G401 (cell line): ENCODE measurements at places on chromosomes 7 and 10. TPM values are rescaled to one million over a fixed set of nuclear protein-coding genes. Genes with fewer than 3 reads are reported as not detected.
A peak's percentile ranks its signal among the peaks of the same experiment; 100 is the strongest.

The HOXA11 gene
- total RNA-seq: 9.3 and 11.6 TPM in 2 replicates

The OR9A2 gene
- total RNA-seq: not detected in 2 replicates

The GRM8 gene
- not detected in 2 replicates for total RNA-seq

DNA sequence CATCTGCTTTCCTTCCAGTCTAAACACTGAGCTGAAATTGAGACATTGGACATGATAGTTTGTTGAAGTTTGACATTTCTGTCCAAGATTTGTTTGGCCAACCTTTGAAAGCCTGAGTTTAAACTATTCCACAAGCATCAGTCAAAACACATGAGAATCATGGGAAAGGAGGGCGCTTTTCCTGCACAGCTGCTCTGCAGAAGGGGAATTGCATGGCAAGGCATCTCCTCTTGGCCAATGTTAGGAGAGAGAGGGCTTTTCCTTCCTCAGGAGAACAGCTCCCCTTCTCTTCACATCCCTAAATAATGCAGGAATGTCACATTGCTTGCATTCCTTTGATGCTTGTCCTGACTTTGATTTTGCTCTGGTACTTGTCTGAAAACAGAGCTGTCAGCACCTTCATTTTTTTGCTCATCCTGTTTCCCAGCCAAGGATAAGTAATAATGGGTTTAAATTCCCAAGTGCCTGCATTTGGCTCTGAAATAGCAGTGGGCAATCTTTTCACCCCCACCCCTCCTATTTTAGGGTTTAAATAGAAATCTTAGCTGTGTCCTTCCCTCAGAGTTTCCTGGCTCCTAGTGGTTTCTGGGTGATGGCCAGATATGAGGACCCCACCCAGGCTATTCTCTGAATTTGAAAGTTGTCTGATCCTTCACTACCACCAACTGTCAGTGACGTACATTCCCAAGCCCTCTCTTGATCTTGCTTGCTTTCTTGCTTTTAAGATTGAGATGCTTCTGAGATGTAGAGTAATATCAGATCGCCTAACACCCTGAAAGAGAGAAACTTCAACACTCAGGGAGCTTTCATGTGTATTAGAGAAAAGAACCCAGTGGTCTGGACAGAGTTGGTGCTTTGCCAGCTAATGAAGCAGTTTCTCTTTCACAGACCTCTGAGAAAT lies 75.2 kb upstream of the NPVF start:
- DNase-seq: peak; percentile 56

- no peak for DNase-seq
Measured at GRCh38 chr7:89023206-89023605, 227.7 kb upstream of the TEX47 start.

DNA sequence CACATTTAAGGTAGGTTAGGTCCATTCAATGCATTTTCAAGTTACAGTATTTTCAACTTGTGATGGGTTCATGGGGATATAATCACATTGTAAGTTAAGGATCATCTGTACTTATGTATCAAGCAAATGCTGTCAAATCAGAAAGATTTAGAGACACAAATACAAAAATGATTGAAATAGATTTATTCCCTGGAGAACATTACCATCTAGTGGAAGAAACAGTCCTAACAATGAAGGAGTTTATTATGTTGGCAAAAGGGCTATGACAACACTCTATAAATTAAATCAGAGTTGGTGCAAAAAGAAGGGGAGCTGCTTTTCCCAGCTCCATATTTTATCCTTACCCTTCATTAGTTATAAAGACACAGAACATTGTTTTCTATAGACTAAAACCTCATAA lies 69.0 kb downstream of the PRSS58 start:
- DNase-seq: peak; percentile 20

- no peak for DNase-seq
Measured at GRCh38 chr10:124517931-124518330, 56.3 kb downstream of the LHPP start.

DNA sequence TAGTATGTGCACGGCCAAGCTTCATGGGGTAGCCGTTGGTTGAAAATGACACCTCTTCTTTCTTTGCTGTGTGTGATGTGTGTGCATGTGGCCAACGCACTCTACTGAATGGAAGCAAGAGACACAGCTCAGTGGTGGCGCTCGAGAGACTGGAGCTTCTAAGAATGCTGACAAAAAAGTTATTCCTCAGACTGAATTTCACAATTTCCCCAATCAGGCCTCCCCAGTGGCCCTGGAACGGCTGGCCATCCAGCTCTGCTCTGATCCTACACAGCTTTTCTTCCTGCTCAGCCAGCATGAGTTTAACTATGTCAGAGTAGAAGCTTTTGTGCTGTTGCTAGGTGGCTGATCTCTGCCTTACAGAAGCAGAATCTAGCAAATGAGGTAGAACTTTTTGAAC lies 186.7 kb upstream of the PLXDC2 start:
- peak; percentile 20 for DNase-seq

- DNase-seq: no peak
Measured at GRCh38 chr7:105336009-105336408, 52.7 kb downstream of the SRPK2 start.

DNA sequence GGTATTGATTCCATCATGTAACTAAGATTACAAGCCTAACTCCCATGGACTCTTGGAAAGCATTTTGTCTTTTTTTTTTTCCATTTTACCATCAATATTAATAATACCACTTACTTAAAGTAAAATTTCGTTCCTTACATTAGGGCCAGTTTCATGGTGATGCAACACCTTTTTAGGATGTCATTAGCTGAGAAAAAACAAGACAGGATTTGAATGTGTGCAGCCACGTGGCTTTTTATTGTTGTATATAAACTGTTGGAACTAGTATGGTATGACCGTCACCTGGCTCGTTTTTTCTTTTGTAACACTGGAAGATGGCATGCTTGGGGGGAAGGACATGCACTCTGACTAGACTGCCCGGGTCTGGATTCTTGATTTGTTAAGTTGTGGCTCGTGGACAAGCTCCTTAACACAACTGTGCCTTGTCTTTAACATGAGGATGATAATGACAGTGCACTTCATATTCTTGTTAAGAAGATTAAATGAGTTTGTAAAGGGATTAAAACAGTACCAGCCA lies 42.1 kb downstream of the ARHGAP21 start:
- DNase-seq: no peak

- DNase-seq: no peak
Measured at GRCh38 chr7:23594879-23595604, 2.1 kb upstream of the CCDC126 start.

DNA sequence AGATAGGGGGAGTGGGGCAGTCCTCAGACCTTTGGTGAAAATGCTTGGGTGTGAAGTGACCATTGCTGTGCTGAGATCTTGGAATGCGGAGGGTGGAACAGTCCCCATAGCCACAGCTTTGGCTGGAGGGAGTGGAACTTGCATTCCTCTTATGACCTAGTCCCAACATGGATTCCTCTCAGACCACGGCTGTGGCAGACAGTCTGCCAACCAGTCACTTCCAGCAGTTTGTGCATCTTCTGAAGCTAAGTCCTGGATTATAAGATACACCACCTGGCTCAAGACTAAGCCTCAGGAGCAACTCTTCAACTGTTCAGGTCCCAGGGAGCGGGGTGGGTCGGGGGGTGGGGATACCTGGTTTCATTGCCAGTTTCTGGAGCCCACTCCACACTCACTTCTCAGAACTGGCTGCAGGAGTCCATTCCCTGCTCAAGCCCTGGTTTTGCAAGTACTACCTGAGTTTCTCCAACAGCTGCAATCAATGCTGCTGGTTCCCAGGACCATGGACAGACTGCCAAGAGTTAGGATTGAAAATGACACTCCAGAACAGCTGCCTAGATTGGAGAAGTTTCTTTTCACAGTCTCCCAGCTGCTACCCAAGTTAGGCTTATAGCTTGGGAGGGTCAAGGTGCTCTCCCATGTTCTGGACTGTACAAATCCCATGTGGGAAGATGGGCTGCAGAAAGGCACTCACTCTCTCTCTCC lies 29.1 kb upstream of the DGKB start:
- no peak for DNase-seq

GRCh38 chr10:30974355-30974754 lies 57.3 kb downstream of the ZNF438 start:
- DNase-seq: no peak

- no peak for DNase-seq
Measured at GRCh38 chr7:77244222-77244934, 44.8 kb upstream of the FGL2 start.

DNA sequence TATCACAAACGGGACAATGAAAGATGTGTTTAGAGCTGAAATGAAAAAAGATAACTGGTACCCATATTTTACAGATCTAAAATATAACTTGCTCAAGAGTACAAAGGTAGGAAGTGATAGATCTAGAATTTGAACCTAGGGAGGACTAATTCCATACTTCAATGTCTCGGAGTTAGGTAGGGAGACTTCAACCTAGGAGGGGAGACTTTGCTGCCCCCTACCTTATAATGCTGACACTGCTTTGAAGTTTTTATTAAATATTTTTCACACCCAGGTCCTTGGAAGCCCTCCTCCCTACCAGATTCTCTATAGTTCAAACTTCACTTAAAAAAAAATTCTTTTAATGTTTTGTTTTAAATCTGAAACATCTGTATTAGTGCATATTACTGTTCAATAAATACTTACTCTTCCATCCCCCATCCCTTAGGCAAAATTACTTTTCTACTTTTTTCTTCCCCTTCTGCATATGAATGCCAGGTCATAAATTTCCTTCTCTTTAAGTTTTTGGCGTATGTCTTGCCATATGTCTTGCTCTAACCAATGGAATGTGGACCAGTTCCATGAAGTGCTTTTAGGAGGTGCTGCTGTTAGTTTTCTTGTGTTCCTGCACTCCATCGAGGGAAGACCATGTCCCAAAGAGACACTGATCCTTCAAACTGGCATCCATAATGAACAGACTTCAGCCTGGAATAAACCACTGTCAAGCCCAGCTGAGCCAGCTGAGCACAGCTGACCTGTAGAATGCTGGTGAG lies 57.8 kb downstream of the MICU1 start:
- DNase-seq: peak; percentile 29

DNA sequence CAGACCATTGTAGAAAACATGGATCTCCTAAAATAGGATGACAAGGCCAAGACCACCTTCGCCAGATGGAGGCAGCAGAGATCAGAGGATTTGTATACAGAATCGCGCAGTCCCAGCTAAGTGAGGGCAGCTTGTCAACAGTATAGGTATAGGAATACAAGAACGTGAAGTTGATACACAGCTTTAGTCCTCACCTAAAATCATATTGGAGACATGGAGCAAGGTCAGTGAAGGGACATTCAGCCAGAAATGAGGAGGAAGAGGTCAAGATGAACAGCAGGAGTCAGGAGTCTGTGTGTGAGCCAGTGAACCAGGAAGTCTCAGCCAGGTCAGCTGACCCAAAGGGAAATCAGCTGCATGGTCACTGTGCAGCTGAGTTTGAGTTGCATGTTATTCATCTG lies 263.4 kb upstream of the PRKCQ start:
- no peak for DNase-seq

- no peak for DNase-seq
Measured at GRCh38 chr7:37027104-37027503, 302.8 kb upstream of the AOAH start.
